ENCODE measurements at places on chromosomes 11 and 22. TPM values are rescaled to one million over a fixed set of nuclear protein-coding genes. Genes with fewer than 3 reads are reported as not detected.

DNA sequence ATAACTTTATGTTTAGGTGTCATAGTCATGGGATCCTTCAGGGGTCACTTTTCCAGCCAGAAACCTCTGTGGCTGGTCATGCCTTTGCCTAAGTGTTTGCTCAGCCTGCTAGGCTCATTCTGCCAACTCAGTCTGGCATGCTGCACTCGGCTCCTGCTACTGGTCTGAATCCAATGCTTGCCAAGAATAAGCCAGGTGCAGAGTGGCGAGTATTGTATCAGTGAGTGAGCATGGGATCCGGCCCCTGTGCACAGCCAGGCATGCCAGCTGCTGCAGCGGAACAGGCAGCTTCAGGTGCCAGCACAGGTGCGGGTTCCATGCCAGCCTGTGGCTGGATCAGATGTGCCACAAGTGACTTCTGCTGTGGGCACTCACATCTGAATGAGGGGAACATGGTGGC is 1269.3 kb upstream of the CNTN5 start:
- no peaks in the 10 kb centered on the region for H3K27me3 ChIP-seq
- no peak for DNase-seq
- H3K27ac ChIP-seq, result no peak overlapping the region
- no peaks in the 10 kb centered on the region for H3K4me1 ChIP-seq
- no peak overlapping the region for H3K4me3 ChIP-seq

GRCh38 chr11:132486060-132486459 is 1046.2 kb downstream of the OPCML start:
- H3K4me1 ChIP-seq, result no peaks in the 10 kb centered on the region
- no peak overlapping the region for H3K27ac ChIP-seq

- no peak for DNase-seq
- H3K27me3 ChIP-seq, result no peaks in the 10 kb centered on the region
- no peaks in the 10 kb centered on the region for H3K36me3 ChIP-seq
- H3K27ac ChIP-seq, result no peak overlapping the region
These were observed 33.8 kb downstream of the TP53I11 start for GRCh38 chr11:44916801-44917385.

DNA sequence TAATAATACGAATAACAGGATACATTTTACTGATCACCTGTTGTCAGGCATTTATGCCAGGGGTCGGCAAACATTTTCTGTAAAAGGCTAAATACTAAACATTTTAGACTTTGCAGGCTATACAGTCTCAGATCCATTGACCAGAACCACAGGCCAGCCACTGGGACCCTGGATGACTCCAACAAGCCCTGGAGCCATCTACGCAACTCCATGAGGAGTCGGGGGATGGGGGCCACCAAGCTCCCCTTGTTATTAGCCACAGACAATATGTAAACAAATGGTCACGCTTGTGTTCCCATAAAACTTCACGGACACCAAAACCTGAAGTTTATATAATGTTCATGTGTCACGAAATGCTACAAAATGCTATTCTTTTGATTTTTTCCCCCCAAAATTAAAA is 54.4 kb upstream of the EMID1 start:
- H3K27ac ChIP-seq, result peak overlapping the region; percentile 33
- H3K4me1 ChIP-seq, result peaks cover 51% of the 10 kb centered on the region
- no peaks in the 10 kb centered on the region for H3K27me3 ChIP-seq
- H3K36me3 ChIP-seq, result no peaks in the 10 kb centered on the region
- DNase-seq, result peak; percentile 10
- no peak overlapping the region for H3K4me3 ChIP-seq

DNA sequence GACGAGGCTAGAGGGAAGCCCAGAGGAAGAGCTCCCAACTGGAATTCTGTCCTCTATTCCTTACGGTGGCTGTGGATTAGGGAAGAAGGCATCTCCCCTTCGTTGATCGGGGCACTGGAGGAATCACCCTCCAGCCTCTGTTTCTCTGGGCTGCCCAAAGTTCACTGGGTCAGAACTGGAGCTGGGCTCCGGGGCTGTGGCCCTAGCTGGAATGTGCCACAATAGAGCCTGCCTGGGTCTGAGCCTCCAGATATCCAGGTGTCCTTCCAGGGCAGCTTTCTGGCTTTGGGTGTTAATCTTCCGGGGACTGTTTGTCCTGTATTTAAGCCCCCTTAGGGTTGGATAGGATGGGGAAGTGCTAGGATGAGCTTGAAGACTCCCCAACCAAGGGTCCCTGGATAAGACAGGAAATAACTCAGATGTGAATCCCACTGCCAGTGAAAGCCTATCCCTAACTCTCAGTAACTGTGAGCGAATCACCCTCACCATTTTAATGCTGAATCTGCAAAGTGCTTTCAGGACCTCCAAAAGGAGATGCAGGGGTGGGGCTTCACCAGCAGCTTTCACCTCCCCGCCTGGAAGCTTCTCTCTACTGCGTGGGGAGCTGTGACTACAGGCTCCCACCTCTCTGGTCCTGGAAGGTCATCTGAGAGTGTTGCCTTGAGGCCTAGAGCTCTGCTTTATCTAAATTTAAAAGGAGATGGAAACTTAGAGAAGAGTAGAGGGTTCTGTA is 9.5 kb downstream of the YPEL4 start:
- H3K27me3 ChIP-seq, result no peaks in the 10 kb centered on the region
- no peak for DNase-seq
- H3K36me3 ChIP-seq, result no peaks in the 10 kb centered on the region
- H3K4me1 ChIP-seq, result peaks cover 29% of the 10 kb centered on the region

The OR52N4 gene
- polyA plus RNA-seq, result 0.44 TPM

The MUC2 gene
- 0.41 TPM for polyA plus RNA-seq

DNA sequence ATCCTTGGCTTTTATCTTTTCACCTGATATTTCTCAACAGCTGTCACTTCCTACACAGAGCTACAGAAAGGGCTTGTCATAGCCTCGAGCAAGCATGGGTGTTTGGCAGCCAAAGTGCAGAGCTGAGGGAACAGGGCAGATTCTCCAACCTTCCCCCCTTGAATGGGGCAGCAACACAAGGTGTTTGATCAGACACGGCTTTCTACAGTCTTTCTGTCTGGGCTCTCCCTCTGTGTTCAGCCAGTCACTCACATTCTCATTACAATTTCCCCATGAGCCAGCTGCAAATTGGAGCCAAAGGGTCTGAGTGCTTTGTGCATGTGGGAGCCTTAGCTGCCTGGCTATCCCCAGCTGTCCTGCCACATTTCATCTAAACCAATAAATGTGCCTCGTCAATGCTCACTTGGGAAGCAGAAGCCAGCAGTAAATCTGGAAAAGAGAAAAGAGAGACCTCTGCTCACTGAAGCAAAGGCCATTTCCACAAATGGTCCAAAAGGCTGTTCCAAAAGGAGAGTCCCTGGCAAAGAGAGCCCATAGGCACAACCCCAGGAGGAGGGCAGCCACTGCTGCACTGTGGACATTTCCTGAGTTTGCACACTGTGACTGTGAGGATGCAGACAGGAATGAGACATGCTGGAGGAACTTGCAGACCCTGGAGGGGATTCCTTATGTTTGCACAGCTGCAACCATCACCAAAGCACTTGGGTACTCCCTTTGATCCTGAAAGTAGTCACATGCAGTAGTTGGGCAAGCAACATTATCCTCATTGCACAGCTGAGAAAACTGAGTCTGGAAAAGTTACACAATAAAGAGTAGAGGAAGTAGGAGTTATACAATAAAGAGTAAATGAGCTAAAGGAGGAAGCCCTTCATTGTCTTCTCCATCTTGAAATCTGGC is 186.8 kb downstream of the FAM181B start:
- H3K27me3 ChIP-seq, result no peaks in the 10 kb centered on the region
- no peaks in the 10 kb centered on the region for H3K36me3 ChIP-seq
- H3K4me3 ChIP-seq, result no peak overlapping the region
- no peaks in the 10 kb centered on the region for H3K4me1 ChIP-seq

The ANO1 gene
- polyA plus RNA-seq, result 42.7 TPM

DNA sequence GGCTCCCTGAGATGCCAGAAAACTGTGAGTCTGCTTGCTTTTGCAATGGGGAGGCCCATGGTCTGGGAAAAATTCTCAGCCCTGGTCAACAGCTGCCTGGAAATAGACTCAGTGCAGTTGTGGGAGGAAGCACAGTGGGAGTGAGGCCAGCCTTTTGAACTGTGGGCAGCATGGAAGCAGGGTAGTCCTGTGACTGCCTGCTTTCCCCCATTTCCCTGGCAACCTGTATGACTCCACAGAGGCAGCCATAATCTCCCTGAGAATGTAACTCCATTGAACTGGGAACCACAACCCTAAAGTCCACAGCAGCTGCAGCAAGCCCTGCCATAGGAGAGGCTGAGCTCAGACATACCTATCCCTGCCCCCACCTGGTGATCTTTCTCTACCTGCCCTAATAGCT is 494.6 kb upstream of the FAT3 start:
- no peak overlapping the region for H3K27ac ChIP-seq
- no peak overlapping the region for H3K4me3 ChIP-seq
- no peaks in the 10 kb centered on the region for H3K27me3 ChIP-seq
- no peaks in the 10 kb centered on the region for H3K36me3 ChIP-seq
- H3K4me1 ChIP-seq, result no peaks in the 10 kb centered on the region

The GTSE1 gene
- 22.9 TPM for polyA plus RNA-seq

GRCh38 chr11:86931548-86932258 is 23.5 kb downstream of the FZD4 start:
- peaks cover 16% of the 10 kb centered on the region for H3K4me1 ChIP-seq
- no peaks in the 10 kb centered on the region for H3K27me3 ChIP-seq
- no peak overlapping the region for H3K4me3 ChIP-seq
- H3K27ac ChIP-seq, result peak overlapping the region; percentile 27
- H3K36me3 ChIP-seq, result no peaks in the 10 kb centered on the region

- no peaks in the 10 kb centered on the region for H3K36me3 ChIP-seq
- peaks cover 3% of the 10 kb centered on the region for H3K4me1 ChIP-seq
- DNase-seq, result no peak
- H3K27ac ChIP-seq, result no peak overlapping the region
- H3K4me3 ChIP-seq, result no peak overlapping the region
These were observed 93.7 kb downstream of the MICAL3 start for GRCh38 chr22:17930455-17931313.

The PRMT3 gene
- 9.1 TPM for polyA plus RNA-seq

- no peak for DNase-seq
- peak overlapping the region; percentile 30 for H3K27ac ChIP-seq
- no peak overlapping the region for H3K4me3 ChIP-seq
- H3K36me3 ChIP-seq, result no peaks in the 10 kb centered on the region
- peaks cover 29% of the 10 kb centered on the region for H3K4me1 ChIP-seq
These were observed 14.4 kb downstream of the TSKU start for GRCh38 chr11:76797341-76798201.

DNA sequence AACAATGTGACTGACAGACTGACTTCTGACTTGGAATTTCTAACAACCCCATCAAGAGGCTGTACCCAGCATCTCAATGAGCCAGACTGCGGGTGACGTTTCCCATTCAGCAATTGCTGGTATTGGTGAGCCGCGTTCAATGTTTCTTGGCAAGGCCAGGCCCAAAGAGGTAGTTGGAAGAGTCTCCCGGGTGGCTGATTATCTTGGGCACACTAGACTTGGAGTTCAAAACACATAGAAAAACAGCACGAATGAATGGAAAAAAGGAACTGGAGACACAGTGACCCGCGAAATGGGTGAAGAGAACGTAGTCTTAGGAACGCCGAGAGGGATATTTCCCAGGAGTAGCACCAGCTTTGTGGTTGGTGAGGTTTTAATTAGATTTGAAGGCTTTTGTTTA is 115.7 kb downstream of the RPS6KA4 start:
- H3K27ac ChIP-seq, result no peak overlapping the region
- H3K36me3 ChIP-seq, result no peaks in the 10 kb centered on the region
- H3K4me1 ChIP-seq, result no peaks in the 10 kb centered on the region

- H3K27ac ChIP-seq, result peak within 1 kb of the TSS; percentile 76
- H3K27me3 ChIP-seq, result no peaks in the 10 kb centered on the region
- peak within 1 kb of the TSS; percentile 59 for H3K4me3 ChIP-seq
- peaks cover 13% of the 10 kb centered on the region for H3K4me1 ChIP-seq
These were observed at the start of gene CHCHD10 for GRCh38 chr22:23767673-23768548. Gene CHCHD10, minus strand, starts transcription at chr22:23767972. Its CDS starts 98 bp downstream, at chr22:23767874.

- no peak overlapping the region for H3K27ac ChIP-seq
- H3K27me3 ChIP-seq, result no peaks in the 10 kb centered on the region
- H3K4me3 ChIP-seq, result no peak overlapping the region
- no peak for DNase-seq
These were observed 9.2 kb upstream of the ALX4 start for GRCh38 chr11:44319170-44319551.

GRCh38 chr11:30568931-30569330 is 17.2 kb downstream of the MPPED2 start:
- no peak overlapping the region for H3K4me3 ChIP-seq
- peaks cover 5% of the 10 kb centered on the region for H3K4me1 ChIP-seq
- no peak for DNase-seq
- H3K27ac ChIP-seq, result no peak overlapping the region

- peak; percentile 81 for DNase-seq
- no peak overlapping the region for H3K27ac ChIP-seq
- H3K4me3 ChIP-seq, result peak overlapping the region; percentile 61
- peaks cover 4% of the 10 kb centered on the region for H3K4me1 ChIP-seq
- no peaks in the 10 kb centered on the region for H3K36me3 ChIP-seq
These were observed 31.2 kb upstream of the TRIM29 start for GRCh38 chr11:120168960-120169681.

DNA sequence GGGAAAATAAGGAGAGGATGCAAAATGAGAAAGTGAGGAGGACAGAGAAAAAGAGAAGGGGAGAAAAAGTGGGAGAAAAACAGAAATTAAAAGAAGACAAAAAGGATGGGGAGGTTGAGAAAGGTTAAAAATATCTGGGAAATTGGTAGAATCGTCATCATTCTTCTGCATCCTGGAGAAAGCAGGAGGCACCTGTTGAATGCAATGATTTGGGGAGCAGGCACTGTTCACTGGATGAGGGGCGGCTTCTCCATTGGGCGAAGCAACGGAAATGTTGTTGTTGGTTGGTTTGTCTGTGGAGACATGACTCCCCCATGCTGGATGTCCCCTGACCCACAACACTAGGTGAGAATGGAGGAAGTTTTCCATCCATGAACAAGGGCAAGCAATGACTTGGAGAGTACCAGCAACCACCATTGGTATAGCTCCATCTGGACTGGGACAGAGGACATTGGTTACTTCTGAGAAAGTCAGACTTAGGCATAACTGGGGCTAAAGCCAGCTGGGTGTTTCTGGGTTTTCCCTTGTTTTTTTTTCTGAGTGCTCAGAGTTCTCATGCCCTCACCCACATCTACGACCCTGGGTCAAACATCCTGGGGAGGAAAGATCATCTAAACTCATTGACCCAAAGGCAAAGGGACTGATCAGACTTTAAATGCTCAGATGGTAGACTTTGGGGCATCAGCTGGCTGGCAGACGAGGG is 11.9 kb upstream of the CD44 start:
- H3K27ac ChIP-seq, result no peak overlapping the region
- no peaks in the 10 kb centered on the region for H3K36me3 ChIP-seq
- no peaks in the 10 kb centered on the region for H3K4me1 ChIP-seq
- H3K4me3 ChIP-seq, result no peak overlapping the region
- no peak for DNase-seq
- H3K27me3 ChIP-seq, result no peaks in the 10 kb centered on the region

- no peak for DNase-seq
- no peaks in the 10 kb centered on the region for H3K27me3 ChIP-seq
- H3K4me1 ChIP-seq, result no peaks in the 10 kb centered on the region
- H3K27ac ChIP-seq, result no peak overlapping the region
- no peaks in the 10 kb centered on the region for H3K36me3 ChIP-seq
- no peak overlapping the region for H3K4me3 ChIP-seq
These were observed 530.3 kb downstream of the BRD1 start for GRCh38 chr22:49297286-49297870.
